ENCODE measurements at places on chromosomes 3 and 15.
A peak's percentile ranks its signal among the peaks of the same experiment; 100 is the strongest.

- no peak for DNase-seq
Measured at GRCh38 chr3:129557548-129557894, 14.5 kb downstream of the H1-8 start.

- no peak for DNase-seq
Measured at GRCh38 chr3:155676252-155676981, 68.5 kb downstream of the PLCH1 start.

DNA sequence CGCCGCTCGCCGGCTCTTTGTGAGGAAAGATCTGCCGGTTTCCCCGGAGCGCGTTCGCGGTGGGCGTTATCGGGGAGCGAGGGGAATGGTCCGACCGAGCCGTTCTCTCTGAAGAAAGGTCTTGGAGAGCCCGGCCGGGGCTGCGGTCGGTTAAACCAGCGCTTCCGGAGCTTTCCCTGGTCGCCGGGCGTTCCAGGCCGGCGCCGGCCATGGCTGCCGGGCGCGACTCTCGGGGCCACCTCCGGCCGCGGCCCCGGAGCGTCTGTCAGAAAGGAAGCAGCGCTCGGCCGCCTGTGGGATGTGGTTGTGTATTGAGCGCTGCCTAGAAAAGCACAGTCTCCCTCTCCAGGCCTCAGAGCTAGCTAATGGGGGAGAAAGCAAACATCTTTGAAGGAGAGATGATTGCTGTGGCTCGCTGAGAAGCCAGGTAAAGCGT lies 731 bp downstream of the FYTTD1 start:
- peak; percentile 32 for DNase-seq

- no peak for DNase-seq
Measured at GRCh38 chr15:61141497-61142125, 87.5 kb downstream of the RORA start.

- no peak for DNase-seq
Measured at GRCh38 chr3:120526011-120526870, 69.9 kb upstream of the NDUFB4 start.

GRCh38 chr3:100540791-100541334 lies 48.4 kb downstream of the TMEM45A start:
- DNase-seq, result no peak

DNA sequence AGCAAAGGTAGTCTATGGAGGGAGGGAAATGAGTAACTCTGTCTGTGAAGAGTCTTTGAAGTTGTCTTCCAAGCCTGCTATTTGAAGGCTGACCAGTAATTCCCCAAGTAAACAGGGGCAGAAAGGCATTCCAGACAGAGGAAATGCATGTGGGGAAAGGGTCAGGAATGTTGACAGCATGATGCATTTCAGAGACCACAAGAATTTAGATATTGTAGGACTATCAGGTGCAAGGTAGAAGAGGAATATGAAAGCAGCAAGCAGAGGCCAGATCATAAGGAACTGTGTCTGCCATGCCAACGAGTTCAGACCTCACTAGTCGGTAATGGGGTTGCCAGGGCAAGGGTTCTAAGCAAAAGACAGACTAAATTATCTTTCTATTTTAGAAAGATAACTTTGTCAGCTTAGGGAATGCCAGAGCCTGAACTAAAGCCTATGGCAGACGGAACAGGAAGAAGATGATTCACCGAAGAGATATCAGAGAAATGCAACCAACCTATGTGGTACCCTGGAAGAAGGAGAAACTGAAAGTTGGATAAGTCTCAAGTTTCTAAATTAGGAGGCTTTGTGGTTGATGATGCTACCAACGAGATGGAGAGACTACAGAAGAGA lies 327.0 kb upstream of the RORA start:
- no peak for DNase-seq

DNA sequence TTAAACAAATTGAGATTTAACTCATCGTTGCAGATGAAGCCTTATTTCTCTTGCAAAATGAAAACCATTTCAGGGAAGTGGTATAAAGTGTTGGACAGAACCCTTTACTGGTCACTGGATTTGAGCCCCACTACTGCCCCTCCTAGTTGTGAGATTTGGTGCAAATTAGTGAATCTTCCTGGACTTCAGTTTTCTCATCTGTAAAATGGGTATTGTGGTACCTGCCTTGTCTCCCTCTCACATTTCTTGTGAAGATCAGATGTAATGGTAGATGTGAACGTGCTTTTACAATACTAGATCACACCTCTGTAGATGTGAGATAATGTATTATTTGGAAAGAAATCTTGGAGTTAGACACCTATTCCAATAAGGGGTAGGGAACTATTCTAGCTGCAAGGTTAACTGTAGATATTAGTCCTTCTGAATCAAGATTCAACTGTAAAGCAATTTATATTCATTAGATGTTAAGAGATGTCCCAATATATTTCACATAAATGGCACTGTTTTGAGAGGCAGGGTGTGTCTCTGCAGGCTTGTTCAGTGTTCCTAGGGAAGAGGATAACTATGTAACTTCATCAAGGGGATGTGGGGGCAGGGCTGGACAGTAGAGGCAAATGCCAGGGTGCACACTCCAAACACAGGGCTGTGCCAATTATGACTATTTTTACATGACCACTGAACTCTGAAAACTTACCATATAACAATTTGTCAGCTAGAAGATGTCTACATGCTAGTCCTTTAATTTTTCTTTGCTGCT lies 112.4 kb upstream of the PFN2 start:
- DNase-seq, result no peak

Data from stimulated activated CD4-positive, alpha-beta T cell treated with anti-CD3 and anti-CD28 coated beads, TNF-alpha, amount 100 ng/mL, for 4 hours (primary cell).